ENCODE measurements at places on chromosomes 5 and 9.

DNA sequence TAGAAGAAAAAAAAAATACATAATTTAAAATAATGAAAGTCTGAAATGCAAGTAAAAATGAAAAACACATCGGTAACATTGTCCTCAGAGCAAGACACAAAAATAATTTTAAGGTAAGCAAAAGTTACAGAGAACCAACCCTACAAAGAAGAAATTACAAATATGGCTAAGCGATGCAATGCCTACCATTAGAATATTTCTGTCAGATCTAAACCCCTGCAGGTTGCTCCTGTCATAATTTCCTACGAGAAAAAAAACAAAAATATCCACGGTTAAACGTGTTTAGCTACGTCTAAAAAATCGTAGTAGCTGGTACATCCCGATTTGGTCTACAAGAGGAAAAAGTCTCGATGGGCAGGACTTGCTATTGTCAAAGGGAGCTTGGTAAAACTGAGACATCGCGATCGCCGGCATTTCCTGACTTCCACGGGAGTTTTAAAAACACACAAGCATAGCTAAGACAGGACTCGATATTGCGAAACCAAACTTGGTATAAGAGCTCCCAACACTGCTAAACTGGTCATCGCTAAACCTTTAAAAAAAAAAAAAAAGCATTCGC, 1.1 kb upstream of the ANXA2R start:
- DNase-seq = no peak

- peak; percentile 18 for DNase-seq
Measured at GRCh38 chr9:128503870-128504269, 649 bp upstream of the GLE1 start.

GRCh38 chr5:120532835-120533234, 68.7 kb downstream of the PRR16 start:
- no peak for DNase-seq

DNA sequence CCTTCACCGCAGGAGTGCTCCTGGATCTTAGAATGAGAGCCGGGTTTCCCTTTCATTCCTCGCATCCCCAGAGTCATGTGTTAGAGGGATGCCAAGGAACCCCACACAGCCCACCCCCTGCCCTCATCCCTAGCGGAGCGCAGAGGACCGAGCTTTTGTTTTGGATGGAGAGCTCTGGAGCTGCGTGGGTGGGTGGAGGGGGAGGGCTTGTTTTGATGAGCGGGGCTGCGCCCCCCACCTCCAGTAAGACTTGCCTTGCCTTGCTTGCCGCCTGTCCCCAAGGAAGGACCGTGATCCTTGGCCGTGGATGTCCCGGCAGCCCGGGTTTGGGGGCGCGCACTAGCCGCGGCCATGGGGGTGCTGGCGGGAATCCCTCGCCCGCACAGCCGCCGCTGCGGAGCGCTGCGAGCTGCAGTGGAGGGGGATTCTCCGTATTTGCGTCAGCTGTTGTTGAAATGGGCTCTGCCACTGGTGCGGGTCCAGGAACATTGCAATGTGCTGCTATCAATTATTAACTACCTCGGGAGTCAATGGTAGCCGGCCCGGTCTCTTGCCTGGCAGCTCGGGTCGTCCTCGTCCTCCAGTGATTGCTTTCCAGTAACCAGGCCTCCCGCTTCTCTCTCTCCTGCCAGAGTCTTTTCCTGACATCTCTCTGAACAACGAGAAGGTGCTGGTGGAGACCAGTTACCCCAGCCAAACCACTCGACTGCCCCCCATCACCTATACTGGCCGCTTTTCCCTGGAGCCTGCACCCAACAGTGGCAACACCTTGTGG, 1.0 kb downstream of the EGR1 start:
- DNase-seq = peak; percentile 60

GRCh38 chr5:181198905-181199519, 6.0 kb downstream of the TRIM7 start:
- no peak for DNase-seq

- no peak for DNase-seq
Measured at GRCh38 chr5:152813526-152813925, 408.4 kb upstream of the NMUR2 start.

GRCh38 chr9:97237311-97237786, 70.1 kb upstream of the CCDC180 start:
- DNase-seq = no peak

- no peak for DNase-seq
Measured at GRCh38 chr5:143428738-143429420, 25.4 kb upstream of the NR3C1 start.

DNA sequence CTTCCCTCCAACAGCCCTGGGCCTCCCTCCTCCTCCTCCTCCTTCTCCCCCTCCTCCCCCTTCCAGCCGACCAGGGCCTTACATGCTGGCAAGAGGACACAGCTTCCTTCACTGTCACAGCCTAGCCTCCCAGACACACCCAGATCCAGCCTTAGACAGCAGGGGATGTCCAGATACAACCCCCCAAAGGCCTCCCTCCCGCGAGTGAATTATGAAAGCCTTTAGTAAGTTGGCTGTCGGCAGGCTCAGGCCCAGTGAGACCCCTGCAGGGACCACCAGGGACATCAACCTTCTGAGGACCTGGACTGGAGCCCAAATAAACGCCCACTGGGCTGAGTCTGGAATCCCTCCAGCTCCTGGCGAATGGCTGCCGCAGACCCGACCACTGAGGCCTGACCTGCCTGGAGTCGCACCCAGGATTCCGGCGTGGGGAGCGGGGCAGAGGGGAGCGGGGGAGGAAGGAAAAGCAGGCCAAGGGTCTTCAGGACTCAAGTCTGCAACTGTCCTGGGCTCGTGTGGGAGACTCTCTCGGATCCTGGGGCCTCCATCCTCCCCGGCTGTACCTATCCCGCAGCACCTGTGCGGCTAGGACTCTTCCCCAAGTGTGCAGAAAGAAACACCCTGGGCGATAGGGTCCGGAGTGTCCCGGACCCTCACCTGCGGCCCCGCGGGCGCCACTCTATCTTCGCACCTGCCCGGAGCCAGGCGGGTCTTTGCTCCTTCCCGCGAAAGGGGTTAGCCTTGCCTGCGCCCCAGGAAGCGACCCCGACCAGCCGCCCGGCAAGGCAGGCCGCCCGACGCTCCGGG, 705 bp downstream of the SEPTIN8 start:
- peak; percentile 51 for DNase-seq

DNA sequence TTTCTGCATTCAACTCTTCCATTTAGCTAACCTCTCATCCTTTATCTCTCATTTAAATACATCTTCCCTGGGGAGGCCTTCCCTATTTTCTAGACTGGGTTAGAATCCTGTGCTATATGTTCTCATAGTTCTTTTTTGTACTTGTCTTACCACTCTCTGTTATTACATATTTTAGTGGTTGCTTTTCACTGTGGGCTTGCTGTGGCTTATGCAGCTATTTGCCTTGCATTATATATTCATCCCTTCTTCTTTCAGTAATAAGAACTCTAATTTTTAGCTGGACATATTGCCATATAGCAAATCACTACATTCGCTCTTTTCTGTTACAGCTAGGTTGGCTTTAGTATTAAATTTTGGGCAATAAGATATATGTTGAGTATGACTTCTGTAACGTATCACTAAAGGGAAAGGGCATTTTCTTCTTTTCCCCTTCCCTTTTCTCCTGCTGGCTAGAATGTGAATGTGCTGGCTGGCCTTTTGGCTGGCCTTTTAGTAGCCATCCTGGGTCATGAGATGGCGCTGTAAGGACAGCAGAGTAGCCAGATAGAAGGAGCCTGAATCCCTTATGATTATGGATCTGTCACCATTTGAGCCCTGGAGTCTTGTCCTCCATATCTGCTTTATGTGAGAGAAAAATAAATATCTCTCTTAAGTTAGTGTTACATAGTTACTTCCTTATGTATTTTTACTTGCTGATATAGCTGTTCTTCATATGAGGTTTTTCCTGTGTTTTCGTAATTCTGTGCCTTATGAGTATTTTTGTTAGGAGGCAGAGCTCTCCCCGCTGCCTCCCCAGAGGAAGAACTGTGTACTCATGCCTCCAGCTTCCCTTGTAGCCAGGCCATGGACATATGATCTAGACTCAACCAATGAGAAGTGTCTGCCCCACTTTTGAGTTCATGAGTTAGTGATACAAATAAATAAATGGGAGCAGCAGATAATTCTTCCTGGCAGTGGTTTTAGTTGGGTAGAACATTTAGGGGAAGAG, 65.8 kb downstream of the NDUFAF2 start:
- no peak for DNase-seq

DNA sequence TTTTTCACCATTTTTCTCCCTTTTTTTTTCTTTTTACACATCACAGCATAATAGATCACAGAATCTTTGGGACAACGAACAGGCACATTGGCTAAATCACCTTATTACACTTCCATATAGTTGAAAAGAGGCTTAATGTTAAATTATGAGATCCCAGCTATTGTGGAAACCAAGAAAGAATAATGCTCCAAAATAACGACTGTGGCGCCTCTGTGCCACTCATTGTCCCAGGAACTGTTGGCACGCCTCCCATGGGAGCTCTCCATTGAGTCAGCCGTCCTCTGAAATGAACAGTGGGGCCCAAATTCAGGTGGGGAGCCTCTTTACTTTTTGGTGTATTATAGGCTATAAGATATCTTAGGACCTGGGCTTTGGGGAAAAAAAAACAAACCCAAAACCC, 82.2 kb upstream of the NFIB start:
- DNase-seq = no peak

All from Peyer's patch (tissue), 4 donors.